ENCODE measurements at places on chromosomes 1 and 21.

GRCh38 chr1:77433934-77434333, 152.1 kb downstream of the AK5 start:
- no peak for DNase-seq

DNA sequence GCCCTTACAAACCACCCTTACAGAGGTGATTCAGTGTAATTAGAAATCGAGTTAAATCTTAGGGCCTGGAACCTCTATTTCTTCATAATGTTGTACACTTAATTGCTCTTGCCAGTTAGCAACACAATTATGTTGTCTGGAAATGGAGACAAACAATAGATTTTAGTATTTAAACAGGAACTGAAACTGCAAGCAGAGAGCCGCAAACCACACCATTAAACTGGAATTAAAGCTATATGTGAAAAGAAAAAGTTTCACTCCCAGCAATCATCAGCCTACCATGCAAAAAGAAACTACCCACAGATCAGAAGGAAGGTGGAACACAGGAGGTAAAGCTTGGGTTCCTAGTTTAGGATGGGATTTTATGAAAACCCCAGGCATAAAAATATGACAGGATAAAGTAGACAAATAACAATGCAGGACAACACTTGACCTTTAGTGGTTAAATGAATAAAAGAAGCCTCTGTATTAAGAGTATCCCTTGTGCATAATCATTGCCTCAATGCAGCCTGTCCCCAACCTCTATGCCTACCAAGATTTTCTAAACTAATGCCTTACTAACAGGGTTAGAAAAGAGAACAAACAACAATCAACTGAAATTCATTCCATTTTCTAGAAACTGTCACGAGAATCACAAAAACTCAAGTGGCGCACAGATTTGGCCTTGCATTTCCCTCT, 304.3 kb upstream of the ESRRG start:
- DNase-seq, result no peak

DNA sequence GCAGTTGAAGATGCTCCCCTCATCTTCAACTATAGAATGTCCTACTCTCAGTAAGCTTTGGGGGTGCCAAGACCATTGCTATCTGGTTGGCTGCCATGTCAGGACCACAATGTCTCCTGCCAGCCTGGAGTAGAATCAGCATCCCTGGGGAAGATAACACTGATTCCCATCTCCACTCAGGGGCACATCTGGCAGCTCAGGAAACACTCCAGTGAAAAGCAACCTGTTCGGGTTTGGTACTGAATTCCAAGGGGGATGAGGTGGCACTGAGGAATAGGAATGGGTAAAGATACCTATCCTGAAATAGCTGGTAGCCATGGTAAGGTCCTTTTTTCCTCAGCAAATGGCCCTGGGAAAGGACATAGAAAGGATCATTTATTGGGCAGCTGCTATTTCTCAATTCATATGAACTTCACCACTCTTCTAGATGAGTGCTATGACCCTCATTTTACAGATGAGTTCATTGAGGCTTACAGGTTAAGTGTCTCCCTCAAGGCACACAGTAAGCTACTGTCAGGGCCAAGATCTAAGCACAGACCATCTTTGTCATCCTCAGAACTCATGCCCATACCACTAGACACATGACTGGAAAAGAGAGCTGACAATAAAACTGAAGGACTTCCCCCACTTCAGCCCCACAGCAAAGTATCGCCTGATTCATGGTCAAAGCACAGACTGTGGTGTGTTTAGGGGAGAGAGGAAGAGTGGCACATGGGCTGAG, 31.4 kb downstream of the AK2 start:
- no peak for DNase-seq

DNA sequence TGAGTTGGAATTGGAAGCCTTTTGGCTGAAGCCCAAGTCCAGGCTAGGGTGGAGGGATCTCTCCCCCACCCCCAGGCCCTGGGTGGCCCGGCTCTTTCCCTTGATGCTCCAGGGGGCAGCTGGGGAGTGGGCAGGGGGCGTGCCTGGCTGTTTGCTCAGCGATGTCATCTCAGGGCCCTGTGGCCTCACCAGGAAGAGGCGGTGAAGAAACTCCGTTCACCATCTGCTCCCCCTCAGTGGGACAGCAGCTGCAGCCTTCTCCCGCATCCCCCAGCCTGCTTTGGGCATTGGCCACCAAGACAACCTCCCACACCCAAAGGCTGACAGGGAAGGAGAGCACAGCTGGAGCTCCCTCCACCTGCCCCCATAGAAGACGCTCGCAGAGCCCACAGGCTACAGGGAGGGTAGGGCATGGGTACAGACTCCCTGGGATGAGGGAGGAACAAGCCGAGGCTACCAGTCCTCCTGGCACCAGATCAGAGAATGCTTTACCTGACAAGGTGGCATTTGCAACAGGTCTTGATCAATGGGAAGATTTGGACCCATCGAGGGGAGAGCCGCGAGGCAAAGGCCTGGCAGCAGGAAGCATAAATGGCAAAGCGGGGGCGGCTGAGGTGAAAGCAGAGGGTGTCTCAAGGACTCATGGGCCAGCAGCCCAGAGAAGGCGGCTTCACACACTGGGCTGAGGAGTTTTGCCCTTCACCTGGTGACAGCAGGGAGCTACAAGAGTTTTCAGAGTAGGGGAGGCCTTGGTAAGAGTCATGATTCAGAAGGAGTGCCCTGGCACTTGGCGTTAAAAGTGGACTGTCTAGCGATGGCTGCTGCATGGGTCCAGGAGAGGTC, 6.5 kb upstream of the GUCA2A start:
- DNase-seq, result no peak

- DNase-seq, result peak; percentile 46
Measured at GRCh38 chr1:59926381-59927123, at the start of gene CYP2J2. CYP2J2 (minus strand) TSS chr1:59926773; CDS start chr1:59926746, 27 bp downstream.

- no peak for DNase-seq
Measured at GRCh38 chr1:230107941-230108340, 40.9 kb downstream of the GALNT2 start.

GRCh38 chr1:32273391-32274208, 18.3 kb upstream of the HDAC1 start:
- DNase-seq, result no peak

- DNase-seq, result no peak
Measured at GRCh38 chr1:33228935-33229487, 27.3 kb upstream of the ZNF362 start.

DNA sequence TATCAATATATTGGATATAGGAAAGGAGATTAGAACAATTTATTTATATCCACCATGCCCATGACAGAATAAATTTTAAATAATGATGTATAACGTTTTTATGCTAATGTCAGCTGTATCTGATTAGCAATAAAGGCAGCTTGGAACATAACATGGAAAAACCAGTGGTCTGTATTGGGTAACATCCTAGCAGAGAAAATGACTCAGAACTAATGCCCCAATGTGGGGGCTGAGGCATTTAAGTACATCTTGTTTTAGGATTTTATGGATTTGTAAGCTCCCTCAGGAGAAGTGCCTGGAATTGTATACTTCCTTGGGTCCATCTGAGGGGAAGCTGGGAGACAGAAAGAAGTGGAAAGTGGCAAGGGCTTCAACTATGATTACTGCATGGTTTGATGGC, 82.3 kb downstream of the HMCN1 start:
- DNase-seq, result no peak

DNA sequence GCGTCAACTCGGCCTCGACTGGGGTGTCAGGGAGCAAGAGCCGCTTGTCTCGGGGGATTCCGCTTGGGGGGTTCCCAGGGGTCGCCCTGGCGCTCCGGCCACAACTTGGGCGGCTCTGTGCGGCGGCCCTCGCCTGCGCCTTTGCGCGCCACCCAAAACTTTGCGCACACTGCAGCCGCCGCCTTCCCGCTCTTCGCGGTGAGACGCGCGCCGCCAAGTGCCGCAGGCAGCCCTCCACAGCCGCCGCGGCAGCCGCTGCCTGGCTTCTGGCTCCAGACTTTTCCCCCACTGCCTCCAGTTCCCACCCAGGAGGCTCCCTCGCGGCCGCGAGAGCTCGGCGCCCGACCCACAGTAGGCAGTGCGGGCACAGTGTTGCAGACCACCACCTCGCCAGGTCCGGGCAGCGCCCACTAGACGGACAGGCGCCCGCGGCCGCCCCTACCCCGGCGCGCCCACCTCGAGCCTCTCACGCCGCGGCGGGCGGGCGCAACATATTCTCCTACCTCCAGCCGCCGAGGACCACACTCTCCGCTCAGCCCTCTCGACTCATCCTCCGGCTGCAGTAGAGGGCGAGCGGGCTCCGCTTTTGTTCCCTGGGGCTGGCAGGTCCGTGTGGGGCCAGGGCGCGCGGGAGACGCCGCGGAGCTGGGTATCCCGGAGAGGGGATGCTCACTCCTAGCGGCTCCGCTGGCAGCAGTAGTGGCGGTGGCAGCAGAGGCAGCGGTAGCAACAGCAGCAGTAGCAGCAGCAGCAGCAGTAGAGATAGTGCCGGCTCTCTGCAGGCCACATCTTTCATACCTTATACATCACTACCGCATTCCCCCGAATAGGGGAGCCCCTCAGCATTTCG, 296.6 kb downstream of the OMA1 start:
- no peak for DNase-seq

DNA sequence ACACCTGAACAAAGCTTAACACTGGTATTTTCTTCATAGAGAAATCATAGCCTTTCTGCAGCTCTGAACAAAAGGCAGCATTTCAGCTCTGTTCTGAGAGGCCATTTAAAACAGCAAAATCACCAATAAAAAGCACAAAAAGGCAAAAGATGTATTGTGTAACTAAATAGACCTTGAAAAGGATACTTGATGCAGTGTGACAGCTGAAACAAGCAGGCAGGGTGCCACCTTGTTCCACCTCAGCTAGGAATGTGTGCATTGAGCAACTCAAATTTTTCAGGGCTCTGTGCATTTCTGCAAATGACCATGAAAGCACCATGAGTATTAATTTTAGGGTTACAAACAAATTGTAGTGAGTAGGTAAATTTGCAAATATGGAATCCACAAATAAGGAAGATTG, 65.8 kb downstream of the RHOU start:
- DNase-seq, result no peak

GRCh38 chr1:163382395-163382794, 60.6 kb downstream of the NUF2 start:
- no peak for DNase-seq

GRCh38 chr1:93904228-93904627, 5.0 kb downstream of the GCLM start:
- DNase-seq, result no peak

- DNase-seq, result no peak
Measured at GRCh38 chr1:185139246-185139645, 17.5 kb downstream of the TRMT1L start.

DNA sequence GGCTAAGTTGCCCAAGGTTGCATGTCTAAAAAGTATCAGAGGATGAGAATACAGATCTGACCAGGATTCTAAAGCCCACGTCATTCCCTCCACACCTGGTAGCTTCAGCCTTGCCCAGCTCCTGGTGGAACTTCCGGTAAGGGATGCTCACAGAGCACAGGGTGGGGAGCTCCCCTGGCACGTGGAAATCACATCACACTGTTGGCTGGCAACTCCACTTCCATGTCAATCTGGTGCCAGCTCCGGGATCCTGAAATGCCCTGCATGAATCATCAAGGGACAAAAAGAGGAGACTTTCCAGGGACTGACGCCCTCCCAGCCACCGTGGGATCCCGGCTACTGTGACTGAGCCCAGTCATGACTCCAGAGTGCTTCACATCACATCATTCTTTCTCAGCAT, 12.4 kb upstream of the BCAR3 start:
- peak; percentile 70 for DNase-seq

- no peak for DNase-seq
Measured at GRCh38 chr1:212119397-212119837, 83.9 kb downstream of the DTL start.

- DNase-seq, result no peak
Measured at GRCh38 chr1:169456029-169456428, 28.8 kb upstream of the CCDC181 start.

DNA sequence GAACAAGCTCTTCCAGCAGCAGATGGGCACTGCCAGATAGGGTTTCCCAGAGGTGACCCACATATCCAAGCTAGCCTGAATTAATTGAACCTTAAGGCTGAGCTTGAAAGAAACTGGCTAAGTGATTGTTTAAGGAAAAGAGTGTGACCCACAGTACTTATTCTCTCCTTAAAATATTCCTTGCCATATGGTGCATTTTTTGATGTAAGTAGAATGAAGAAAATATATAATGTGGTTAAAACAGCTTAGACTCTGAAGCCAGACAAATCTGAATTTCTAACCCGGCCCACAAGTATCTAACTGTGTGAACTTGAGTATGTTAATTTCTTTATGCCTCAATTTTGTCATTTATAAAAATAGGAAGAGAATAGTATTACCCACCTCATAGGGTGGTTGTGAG, 4.9 kb downstream of the PPP1R8 start:
- no peak for DNase-seq

GRCh38 chr1:29239142-29239541, 2.8 kb downstream of the PTPRU start:
- DNase-seq, result no peak

DNA sequence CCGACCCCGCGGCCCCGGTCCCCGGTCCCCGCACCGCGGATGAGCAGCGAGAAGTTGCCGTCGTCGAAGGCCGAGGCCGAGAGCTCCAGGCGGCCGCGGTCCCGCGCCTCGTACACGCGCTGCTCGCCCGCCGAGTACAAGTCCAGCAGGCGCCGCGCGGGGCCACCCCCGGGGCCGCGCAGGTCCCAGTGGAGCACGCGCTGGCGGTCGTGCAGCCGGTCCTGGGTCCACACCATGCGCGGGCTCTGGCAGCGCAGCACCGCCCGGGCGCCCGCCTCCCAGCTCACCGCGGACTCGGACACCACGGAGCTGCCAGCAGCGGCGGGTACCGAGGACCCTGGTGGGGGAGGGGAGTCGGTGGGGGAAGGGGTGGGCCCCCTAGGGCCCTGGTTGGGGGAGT, 2.9 kb downstream of the MXRA8 start:
- DNase-seq, result no peak

DNA sequence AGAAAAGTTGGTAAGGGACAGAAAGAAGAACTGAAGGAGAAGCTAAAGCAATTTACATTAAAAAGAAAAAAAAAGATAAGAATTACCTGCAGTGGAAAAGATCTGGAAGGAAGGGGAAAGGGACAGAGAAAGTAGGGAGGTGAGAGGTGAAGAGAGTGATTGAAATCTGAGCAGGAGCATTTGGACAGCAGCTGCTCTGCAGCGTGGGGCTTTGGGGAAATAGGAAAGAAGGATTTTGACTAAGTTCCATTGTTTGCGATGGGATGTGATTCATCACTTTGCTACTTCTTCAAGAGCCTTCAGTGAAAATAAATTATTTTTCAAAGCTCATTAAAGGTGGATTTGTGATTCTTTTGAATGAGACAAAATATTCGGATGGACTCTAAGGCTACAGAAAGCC, 26.1 kb upstream of the NMNAT2 start:
- no peak for DNase-seq

- no peak for DNase-seq
Measured at GRCh38 chr1:99674115-99675064, 28.5 kb downstream of the PALMD start.

DNA sequence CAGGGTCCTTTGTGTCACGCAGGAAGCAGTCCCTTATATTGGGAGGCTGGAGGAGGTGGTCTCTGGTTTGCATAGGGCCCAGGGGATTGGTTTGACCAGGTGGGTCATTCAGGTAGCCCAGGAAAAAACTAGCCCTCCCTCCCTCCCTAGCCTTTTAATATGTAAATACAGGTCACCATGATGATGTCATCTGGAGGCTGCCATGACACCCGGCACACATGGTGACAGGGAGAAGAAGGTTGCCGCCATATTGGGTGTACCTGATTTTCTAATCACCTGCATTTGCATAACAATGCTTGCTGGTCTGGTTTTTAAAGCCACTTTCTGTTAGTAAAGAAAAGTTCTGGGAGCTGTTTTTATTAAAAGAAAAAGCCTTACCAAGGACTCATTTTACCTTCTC, 791.0 kb upstream of the ADGRL4 start:
- no peak for DNase-seq
